ENCODE measurements at places on chromosomes 7 and 10.

GRCh38 chr7:585229-585711 is 65.6 kb upstream of the PDGFA start:
- no peak for DNase-seq

GRCh38 chr7:150938566-150938965 is 39.6 kb downstream of the KCNH2 start:
- no peak for DNase-seq

DNA sequence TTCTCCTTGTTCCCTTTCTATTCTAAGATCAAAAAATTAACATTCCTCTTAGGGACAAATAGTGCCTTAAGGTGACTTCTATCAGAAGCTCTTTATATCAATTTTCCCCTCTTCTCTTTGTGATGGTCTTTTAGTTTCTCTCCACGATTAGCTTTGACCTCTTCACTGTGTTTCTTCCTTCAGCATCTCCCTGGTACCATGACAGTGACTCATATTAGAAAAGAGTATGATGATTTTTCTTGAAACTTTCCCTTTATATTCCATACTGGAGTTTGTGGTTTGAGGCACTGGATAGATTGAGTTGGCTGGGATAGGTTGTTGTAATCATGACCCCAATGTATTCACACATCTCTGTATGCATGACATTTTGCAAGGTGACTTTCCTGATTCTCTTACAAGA is 335.6 kb upstream of the GLI3 start:
- no peak for DNase-seq

- DNase-seq, result no peak
Measured at GRCh38 chr10:113959383-113959760, 84.3 kb upstream of the ADRB1 start.

All from Karpas-422 (cell line).